ENCODE measurements at places on chromosomes 7 and 10.

DNA sequence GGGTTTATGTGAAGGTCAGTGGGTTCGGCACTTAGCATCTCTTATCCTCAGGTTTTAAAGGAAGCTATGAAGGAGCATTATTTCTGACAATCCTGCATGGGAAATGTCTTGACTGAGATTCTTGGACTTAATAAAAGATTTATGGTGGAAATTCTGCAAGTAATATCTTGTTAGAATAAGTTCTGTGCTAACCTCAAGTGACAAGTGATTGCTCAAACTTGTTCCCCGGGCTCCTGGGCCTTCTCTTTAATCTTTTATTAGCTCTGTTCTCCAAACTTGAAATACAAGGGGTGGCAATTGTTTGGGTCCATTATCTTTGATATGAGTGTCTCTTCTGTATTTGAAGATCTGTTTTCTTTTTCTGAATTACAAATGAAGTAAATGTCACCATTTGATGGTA is 140.6 kb upstream of the CTBP2 start:
- no peak for DNase-seq

DNA sequence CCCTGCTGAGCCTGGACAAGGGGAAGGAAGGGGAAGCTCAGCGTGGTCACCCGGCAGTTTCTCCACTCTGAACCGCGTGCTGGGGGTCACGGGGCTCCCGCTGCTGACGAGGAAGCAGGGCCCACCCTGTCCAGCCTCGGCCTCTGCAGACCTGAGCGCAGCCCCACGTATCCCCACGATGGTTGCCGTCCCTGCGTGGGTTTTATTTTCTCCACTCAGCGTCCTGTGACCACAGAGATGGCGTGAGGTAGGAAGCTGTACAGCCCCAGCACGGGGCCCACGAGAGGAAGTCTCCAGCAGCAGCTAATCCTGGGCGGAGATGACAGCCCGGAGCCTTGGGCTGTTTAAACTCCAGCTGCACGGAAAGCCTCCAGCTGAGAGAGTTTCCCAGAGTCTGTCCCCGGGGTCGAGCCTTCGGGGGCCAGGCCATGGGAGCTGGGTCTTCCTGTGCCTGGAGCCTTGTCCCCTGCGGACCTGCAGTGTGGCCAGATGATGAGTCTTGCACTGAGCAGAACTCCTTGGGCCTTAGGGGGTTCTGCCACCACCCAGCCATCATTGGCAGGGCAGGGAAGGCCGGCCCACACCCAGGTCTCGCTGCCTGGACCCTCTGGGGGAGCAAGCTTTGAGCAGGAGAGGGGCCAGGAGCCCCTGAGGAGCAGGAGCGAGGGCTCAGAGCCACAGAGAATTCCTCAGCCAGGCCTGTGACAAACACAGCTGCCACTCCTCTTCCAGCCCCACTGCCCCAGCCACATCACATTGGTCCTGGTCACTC is 72.8 kb upstream of the FAM20C start:
- no peak for DNase-seq

GRCh38 chr7:128875523-128875948 is 12.9 kb downstream of the ATP6V1F start:
- no peak for DNase-seq

DNA sequence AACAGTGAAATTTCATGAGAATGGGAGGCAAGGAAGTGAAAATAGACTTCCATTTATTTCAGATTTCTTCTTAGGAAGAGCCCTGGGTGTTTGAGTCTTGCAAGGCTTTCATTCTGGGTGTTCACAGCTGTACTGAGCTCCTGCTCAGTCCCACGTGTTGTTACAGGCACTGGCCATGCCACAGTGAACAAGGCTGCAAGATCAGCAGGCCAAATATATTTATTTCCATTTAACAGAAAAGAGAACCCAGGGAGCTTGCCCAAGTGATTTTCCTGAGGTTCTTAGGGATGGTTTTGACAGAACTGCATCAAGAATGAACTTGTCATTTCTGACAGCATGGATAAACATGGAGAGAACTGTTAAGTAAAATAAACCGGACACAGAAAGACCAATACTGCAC is 54.5 kb upstream of the CD36 start:
- DNase-seq = no peak

- peak; percentile 45 for DNase-seq
Observed at GRCh38 chr10:71396711-71397295, at the start of gene CDH23. CDH23 (plus strand) TSS chr10:71396920; CDS start chr10:71439832, 42,912 bp downstream.

DNA sequence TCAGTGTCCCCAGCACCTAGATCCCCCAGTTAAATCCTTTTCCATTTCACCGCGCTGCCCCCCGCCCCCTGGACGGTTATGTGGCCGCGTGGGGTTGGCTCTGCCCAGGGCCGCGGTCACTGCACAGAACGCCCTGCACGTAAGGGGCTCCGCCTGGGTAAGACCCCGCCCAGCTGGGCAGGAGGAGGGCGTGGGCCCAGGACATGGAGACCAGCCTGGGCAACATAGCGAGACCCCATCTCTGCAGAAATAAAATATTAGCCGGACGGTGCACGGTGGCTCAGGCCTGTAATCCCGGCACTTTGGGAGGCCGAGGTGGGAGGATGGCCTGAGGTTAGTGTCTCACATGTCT is 650 bp upstream of the ZFAND2A start:
- no peak for DNase-seq

GRCh38 chr7:146216396-146217041 is 99.9 kb downstream of the CNTNAP2 start:
- no peak for DNase-seq

DNA sequence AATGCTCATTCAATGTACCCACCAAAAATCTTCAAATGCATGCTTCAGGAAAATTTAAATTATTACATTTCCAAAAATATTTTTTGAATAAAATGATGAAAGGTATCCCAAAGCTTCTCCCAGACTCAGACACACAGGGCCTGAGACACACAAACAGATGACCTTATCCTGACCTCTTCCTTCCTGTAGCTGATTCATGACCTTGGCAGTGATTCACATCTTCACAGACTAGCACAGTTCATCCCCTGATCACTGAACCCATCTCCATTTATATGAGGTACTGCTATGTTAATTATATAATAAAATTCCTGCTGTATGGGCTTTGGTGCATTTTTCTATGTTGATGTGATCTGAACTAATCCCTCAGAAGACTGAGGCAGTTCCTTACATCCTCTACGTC is 265.0 kb upstream of the GLI3 start:
- no peak for DNase-seq

- no peak for DNase-seq
Observed at GRCh38 chr7:22551768-22552513, 52.0 kb upstream of the STEAP1B start.

DNA sequence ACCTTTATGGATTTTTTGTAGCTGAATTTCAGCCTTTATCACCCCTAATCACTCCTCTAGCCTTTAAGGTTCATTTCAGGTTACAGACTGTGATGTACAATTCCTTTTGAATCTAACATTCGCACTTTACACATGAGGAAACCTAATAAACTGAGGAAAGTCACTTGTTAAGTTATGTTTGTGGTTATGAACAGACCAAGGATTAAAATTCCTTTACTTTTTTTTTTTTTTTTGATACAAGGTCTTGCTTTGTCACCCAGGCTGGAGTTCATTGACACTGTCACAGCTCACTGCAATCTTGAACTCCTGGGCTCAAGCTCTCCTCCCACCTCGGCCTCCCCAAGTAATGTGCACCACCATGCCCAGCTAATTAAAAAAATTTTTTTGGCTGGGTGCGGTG is 3.6 kb downstream of the MCU start:
- DNase-seq = no peak

- no peak for DNase-seq
Observed at GRCh38 chr7:86792260-86792659, 148.6 kb downstream of the GRM3 start.

GRCh38 chr7:104960741-104961448 is 53.1 kb upstream of the KMT2E start:
- DNase-seq = no peak

- DNase-seq = no peak
Observed at GRCh38 chr10:12780634-12781601, 220.6 kb downstream of the CCDC3 start.

DNA sequence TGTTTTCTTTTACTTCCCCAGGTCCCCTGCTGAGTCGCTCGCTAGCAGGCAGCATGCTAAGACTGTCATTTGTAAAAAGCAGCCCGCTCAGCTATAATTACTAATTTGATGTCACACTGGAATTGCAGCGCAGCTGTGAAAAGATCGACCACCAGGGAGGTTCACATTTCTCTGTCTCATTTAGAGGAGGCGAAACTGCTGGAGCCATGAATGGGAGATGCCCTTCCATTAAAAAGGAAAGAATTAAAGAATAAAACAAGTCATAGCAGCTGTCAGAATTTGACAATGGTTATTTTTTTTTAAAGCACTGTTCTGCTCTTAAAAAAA is 153.5 kb downstream of the PIP4K2A start:
- DNase-seq = peak; percentile 53

GRCh38 chr7:4797858-4798705 is 22.7 kb downstream of the AP5Z1 start:
- DNase-seq = no peak

DNA sequence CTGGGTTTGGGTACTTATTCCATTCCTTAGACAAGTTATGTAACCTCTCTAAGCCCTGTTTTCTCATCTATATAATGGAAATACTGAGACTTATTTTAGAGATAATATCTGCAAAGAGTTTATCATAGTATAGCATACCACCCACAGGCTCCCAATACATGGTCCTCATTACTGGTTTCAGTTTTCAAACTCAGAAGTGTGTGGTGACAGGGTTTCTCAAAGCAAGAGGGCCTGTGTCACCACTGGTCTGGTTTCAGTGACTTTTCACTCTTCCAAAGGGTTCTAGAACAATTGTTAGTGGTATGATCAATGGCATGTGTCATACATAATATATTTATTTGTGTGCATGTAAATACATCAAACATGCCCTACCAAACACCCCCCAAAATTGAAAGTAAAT is 89.2 kb upstream of the BMPER start:
- DNase-seq = no peak

DNA sequence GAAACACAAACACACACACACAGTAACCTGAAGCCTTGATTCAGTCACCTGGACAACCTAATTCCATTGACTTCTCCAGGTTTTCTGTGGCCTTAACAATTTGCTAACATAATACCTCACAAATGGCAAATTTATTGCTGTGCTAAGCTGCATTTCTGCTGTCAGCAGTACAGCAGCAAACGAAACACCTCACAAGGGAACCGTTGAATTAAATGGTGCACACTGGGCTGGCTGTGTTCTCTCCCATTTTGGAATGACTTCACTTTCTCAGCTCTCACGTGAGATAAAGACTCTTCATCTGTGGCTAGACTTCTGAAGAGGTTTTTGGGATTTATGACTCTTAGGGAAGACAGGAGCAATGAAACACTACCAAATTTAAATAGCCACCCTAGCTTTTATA is 152.5 kb downstream of the GPR158 start:
- DNase-seq = no peak

DNA sequence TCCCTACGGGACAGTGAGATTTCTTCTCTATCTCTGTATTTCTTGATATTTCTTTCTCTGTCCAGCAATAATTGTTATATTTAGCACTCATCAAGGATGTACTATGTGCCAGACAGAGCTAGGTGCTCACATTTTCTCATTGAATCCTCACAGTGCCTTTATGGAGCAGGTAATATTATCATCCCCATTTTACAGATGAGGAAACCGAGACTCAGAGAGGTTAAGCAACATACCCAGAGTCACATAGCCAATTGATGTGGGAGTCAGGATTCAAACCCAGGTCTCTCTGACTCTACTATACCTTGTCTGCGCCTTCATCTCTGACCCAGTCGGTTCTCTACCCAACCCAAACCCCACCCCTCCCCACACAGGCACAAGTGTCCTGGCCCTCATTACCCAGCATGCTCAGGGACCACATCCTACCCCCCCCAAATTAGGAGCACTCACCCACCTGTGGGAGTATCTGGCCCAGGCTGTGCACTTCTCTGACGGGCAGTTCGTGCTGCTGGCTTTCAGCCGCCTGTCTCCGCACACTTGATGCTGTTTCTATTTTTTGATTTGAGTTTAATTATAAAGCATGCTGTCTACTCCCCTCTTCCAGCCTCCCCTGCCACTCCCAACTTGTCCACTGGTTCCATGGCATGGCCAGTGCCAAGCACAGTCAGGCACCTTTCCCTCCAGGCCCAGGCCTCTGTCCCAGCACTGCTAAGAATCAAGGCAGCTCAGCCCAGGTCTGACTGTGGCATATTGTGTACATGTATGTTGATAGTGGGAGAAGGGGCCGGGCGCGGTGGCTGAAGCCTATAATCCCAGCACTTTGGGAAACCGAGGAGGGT is 9.8 kb upstream of the SAMD8 start:
- DNase-seq = no peak

DNA sequence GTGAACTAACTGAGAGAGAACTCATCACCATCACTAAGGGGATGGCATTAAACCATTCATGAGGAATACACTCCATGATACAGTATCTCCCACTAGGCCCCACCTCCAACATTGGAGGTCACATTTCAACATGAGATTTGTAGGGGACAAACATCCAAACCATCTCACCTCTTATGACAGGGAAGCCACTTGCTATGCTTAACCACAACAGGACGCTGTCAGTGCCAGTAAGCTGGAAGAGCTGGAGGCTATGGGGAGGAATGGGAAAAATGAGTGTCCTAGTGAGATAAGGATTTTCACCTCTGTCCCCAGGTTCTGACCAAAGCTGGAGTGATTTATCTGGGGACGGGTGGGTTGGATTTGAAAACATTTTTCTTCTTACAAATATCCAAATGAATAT is 17.6 kb downstream of the PLCE1 start:
- no peak for DNase-seq

- DNase-seq = no peak
Observed at GRCh38 chr10:103469201-103469600, 9.8 kb downstream of the CALHM3 start.

DNA sequence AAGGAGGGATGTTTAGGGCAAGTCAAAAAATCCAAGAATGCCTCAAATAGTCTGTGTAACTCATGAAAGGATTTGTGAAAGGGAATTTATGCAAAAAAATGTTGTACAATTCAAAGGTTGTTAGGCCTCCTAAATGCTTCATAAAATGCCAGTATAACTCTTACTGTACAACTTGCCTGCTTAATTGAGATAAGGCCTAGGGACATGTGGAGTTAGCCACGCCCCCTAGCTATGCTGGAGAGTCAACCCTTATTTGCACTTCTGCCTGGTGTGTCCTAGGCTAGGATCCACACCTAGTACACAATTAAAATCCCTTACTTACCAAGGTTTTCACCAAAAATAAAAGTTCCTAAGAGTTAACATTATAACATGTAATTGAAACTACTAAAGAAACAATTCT is 77.2 kb downstream of the ZNF680 start:
- DNase-seq = no peak

DNA sequence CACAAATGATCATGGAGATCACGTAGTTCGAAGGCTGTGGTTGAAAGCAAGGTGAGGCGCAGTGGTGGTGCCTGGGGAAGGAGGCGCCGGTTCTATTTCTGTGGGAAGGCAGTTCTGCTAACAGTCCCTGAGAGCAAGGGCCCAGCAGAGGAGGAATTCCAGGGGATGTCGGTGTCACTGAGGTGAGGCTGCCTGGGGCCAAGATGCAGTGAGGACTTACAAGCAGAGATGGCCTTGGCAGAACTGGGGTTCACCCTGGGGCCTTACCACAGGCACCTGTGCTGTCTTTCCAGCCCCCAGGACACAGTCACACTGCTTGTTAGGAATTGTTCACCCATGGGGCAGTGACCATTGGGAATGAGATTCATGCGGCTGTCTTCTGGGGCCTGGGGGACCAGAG is 26.7 kb downstream of the GBX1 start:
- no peak for DNase-seq

All from NCI-H1436 (cell line).